ENCODE measurements at places on chromosomes 5 and 9. TPM values are rescaled to one million over a fixed set of nuclear protein-coding genes. Genes with fewer than 3 reads are reported as not detected.

DNA sequence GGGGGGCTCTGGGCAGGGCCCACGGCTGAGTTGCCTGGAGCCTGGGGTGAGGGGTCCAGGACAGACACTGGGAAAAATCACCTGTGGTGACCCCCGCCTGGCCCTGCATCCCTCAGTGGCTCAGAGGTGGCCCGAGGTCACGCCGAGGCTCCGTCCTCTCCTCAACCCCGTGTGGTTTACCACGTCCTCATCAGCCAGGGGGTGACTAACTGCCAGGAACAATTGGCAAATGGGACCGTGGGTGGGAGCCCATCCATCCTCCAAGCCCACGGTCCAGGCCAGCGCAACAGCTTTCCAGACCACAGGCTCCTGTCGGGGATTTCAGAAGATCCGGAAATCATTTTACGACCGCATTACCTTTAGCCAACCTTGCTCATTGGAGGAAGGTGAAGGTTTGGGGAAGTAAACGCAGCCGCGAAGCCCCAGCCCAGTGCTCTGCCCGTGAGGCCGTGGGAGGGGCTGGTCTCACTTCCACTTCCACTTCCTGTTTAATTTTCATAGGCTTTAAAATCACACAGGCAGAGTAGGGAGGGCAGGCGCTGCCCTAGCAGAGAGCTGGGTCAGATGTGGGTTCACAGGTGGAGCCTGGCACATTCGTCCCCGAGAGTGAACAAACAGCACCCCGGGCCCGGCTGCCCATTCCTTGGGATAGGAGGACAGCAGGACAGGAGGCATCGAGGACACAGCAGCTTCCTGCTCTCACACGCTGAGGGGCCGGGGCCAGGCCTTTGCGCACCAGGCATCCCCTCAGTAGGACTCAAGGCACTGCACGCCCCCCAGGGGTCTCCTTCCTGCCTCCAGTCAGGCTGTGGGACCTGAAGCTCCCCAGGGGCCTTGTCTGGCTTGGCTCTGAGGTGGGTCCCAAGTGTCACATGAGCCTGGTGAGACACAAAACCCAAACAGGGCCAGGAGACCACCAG, 19.8 kb upstream of the SLC9A3 start:
- H3K4me1 ChIP-seq: peaks cover 28% of the 10 kb centered on the region
- peaks cover 69% of the 10 kb centered on the region for H3K27me3 ChIP-seq
- no peak overlapping the region for H3K4me3 ChIP-seq
- no peaks in the 10 kb centered on the region for H3K36me3 ChIP-seq
- DNase-seq: no peak

- no peaks in the 10 kb centered on the region for H3K4me1 ChIP-seq
- H3K27ac ChIP-seq: no peak overlapping the region
- no peaks in the 10 kb centered on the region for H3K27me3 ChIP-seq
- H3K4me3 ChIP-seq: no peak overlapping the region
- peak; percentile 12 for DNase-seq
Measured at GRCh38 chr9:1939926-1940368, 75.2 kb upstream of the SMARCA2 start.

GRCh38 chr9:93649610-93650261, 73.4 kb downstream of the PHF2 start:
- H3K27me3 ChIP-seq: no peaks in the 10 kb centered on the region
- no peaks in the 10 kb centered on the region for H3K4me1 ChIP-seq
- DNase-seq: no peak
- H3K36me3 ChIP-seq: peaks cover 27% of the 10 kb centered on the region
- H3K4me3 ChIP-seq: no peak overlapping the region

DNA sequence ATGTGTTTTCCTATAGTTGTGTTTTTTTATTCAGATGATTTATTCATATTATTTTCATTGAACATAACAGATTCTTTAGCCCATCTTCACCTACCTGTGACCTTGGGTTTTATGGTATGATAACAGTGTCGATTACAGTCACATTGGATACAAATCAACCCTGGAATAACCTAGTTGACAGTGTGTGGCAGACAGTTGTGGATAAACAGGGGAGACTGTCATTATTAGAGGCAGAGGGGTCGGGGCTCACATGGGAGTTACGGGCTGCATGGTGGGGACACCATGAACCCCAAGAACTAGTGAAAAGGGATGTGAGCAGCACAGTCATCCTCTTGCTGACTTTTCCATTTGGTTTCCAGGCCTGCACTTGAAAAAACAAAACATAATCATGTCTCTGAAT, 29.9 kb upstream of the MAP1B start:
- no peak for DNase-seq
- H3K36me3 ChIP-seq: no peaks in the 10 kb centered on the region
- no peak overlapping the region for H3K4me3 ChIP-seq
- H3K4me1 ChIP-seq: no peaks in the 10 kb centered on the region
- H3K27ac ChIP-seq: no peak overlapping the region

GRCh38 chr5:180387798-180388197, 34.7 kb upstream of the GFPT2 start:
- no peaks in the 10 kb centered on the region for H3K36me3 ChIP-seq
- no peak for DNase-seq
- no peak overlapping the region for H3K27ac ChIP-seq
- H3K4me3 ChIP-seq: no peak overlapping the region
- H3K4me1 ChIP-seq: no peaks in the 10 kb centered on the region

DNA sequence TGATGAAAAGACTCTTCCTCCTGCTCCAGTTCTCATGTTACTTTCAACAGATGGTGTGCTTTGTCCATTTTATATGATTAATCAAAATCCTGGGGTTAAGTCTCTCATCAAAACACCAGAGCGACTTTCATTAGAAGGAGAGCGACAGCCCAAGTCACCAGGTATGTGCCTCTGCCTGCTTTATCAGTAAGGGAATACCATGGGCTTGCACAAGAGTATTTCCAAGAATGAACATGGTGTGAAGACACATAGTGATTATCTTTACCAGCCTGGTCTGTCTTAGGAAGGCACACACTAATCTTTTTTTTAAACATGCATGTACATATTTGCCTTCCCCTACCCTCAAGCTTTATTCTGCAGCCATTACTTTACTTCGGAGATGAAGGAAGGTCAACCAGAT, 15.2 kb downstream of the NUP214 start:
- H3K4me3 ChIP-seq: no peak overlapping the region
- DNase-seq: no peak
- H3K27me3 ChIP-seq: no peaks in the 10 kb centered on the region
- no peaks in the 10 kb centered on the region for H3K4me1 ChIP-seq
- H3K36me3 ChIP-seq: peaks cover 27% of the 10 kb centered on the region
- no peak overlapping the region for H3K27ac ChIP-seq

GRCh38 chr5:84304599-84304998, 80.1 kb downstream of the EDIL3 start:
- DNase-seq: no peak

The PCDHGA12 gene
- total RNA-seq: 0.13 TPM

The TNFSF8 gene
- total RNA-seq: not detected

The NFIL3 gene
- total RNA-seq: 64.2 TPM

DNA sequence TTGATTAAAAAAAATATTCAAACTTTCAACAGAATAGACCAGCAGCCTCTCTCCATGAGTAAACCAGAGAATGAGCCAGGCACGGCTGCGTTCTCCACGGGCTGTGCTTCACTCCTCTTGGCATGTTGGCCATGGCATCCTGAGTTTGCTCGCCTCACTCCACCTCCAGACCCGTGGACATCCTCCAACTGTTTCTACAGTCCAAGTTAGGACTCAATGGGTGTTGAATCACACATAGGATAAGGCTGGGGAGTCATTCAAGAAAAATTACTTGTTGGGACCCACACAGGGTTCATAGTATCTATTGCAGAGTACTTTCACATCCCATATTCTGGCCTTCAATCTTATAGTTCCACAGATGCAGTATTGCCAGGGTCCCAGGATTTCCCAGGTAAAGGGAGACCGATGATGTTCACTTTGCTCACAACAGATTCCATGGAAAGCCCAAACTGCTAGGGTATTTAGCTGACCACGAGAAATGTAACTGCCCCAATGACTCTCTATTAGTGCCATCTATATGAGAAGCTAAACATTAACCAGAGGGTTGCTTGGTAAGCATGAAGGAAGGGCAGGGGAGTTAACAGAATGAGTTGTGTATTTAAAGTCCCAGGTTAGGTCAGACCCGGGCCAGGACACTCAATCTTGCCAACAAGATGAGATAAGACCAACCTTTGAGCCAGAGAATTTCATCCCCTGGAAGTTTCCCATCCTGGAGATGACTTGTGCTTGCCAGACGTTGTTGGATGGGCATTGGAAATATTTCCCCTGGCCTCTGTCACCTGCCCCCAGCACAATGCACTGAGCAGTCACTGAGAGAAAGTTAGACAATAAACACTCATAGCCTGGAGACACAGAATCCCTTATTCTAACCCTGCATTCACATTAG, 19.7 kb upstream of the GDA start:
- no peaks in the 10 kb centered on the region for H3K27me3 ChIP-seq
- peaks cover 72% of the 10 kb centered on the region for H3K4me1 ChIP-seq
- H3K4me3 ChIP-seq: 0 out of 2 replicates have a peak overlapping the region, but pooled peaks have one; percentile 8
- DNase-seq: peak; percentile 91

The OLFM1 gene
- not detected for total RNA-seq

The TEX48 gene
- total RNA-seq: not detected

The SPINK4 gene
- total RNA-seq: 0.53 TPM
